Osteoblast (primary cell): ENCODE measurements at places on chromosomes 1 and 21. TPM values are rescaled to one million over a fixed set of nuclear protein-coding genes. Genes with fewer than 3 reads are reported as not detected.

The MYCL gene
- total RNA-seq: 0.72 and 0.88 TPM in 2 replicates

The OR6K6 gene
- total RNA-seq: not detected in 2 replicates

The PLK3 gene
- 33.7 and 35.1 TPM in 2 replicates for total RNA-seq

The LHX8 gene
- not detected in 2 replicates for total RNA-seq

The NHLH1 gene
- under 0.01 TPM in 1 of 2 replicates, not detected in the other for total RNA-seq

The BTBD19 gene
- 21.4 and 23.6 TPM in 2 replicates for total RNA-seq

The S100A12 gene
- total RNA-seq: not detected in 2 replicates

The DSCAM gene
- total RNA-seq: not detected in 2 replicates

The TMEM61 gene
- total RNA-seq: not detected in 2 replicates

The AMY1C gene
- total RNA-seq: not detected in 2 replicates

The RIMS3 gene
- 3.5 and 6.2 TPM in 2 replicates for total RNA-seq

The FHAD1 gene
- total RNA-seq: 0.72 and 1.8 TPM in 2 replicates

The KCNJ15 gene
- 10.0 and 10.1 TPM in 2 replicates for total RNA-seq

The INKA2 gene
- total RNA-seq: 3.5 and 3.6 TPM in 2 replicates

The TSPAN1 gene
- 0.59 and 1.1 TPM in 2 replicates for total RNA-seq

The DNAJC6 gene
- total RNA-seq: 10.5 and 11.8 TPM in 2 replicates

The USH2A gene
- under 0.01 and 0.29 TPM in 2 replicates for total RNA-seq

The ADAMTS5 gene
- total RNA-seq: 38.9 and 39.1 TPM in 2 replicates

The SEMA6C gene
- 1.5 and 2.2 TPM in 2 replicates for total RNA-seq

The ATP5PF gene
- total RNA-seq: 36.2 and 43.9 TPM in 2 replicates

The OR6Y1 gene
- not detected in 2 replicates for total RNA-seq

The CATSPERE gene
- total RNA-seq: 1.4 and 1.8 TPM in 2 replicates

The MYBPHL gene
- total RNA-seq: not detected in 2 replicates

The NR5A2 gene
- total RNA-seq: not detected in 2 replicates

The IGSF9 gene
- under 0.01 TPM in 2 replicates for total RNA-seq

The IBA57 gene
- 4.4 and 4.7 TPM in 2 replicates for total RNA-seq

The PBX1 gene
- total RNA-seq: 10.1 and 15.3 TPM in 2 replicates
